ENCODE measurements at places on chromosomes 12 and 14.
A peak's percentile ranks its signal among the peaks of the same experiment; 100 is the strongest.

DNA sequence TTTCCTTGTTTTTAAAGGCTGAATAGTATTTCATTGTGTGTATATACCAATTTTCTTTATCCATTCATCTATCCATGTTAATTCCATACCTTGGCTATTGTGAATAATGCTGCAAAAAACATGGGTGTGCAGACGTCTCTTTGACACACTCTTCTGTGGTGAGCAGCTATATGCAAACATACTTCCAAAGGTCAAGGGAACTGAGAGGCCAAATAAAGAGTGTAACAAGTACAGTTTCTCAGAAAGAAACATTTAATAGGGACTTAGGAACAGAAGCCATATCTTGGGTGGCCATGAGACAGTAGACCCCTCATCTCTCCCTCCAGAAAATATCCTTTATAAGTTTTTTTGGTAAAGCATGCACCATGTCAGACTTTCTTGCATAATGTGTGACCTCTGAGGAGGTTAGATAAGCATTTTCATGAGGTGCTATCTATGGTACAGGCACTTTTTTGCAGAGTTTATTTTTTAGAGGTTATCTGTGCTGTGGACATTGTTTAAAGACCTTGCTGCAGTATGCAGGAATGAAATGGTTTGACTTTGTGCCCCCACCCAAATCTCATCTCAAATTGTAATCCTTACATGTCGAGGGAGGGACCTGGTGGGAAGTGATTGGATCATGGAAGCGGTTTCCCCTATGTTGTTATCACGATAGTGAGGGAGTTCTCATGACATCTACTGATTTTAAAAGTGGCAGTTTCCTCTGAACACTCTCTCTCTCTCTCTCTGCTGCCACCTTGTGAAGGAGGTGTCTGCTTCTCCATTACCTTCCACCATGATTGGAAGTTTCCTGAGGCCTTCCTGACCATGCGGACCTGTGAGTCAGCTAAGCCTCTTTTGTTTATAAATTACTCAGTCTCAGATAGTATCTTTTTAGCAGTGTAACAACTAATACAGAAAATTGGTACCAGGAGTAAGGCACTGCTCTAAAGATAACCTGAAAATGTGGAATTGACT, 1202.3 kb downstream of the GALC start:
- DNase-seq, result no peak

- DNase-seq, result peak; percentile 72
Observed at GRCh38 chr12:108730365-108731104, 783 bp downstream of the CORO1C start.

DNA sequence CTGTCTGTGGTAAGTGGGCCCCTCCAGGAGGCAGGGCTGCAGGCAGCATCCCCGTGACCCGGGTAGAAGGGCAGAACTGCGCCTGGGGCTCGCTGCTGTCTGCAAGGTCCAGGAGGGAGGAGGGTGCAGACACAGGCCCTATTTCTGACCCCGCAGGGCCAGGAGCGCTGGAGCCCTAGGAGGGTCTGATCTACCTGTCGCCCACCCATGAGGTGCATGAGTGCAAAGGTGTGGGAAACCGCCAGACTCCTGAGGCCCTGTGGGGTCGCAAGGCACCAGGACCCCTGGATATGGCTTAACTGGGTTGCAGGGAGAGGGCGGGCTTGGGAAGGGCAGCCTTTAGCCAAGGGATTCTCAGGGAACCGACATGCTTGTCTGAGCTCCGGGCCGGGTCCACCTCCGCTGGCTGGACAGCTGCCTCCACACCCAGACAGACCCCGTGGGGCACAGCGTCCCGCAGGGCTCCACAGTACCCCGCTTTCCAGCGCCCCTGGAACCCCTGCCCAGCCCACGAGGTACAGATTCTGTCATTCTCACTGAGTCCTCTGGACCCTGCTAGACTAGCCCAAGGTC, 72.9 kb upstream of the TSPAN11 start:
- no peak for DNase-seq

GRCh38 chr14:104885031-104885972, 20.2 kb downstream of the CEP170B start:
- DNase-seq, result no peak

DNA sequence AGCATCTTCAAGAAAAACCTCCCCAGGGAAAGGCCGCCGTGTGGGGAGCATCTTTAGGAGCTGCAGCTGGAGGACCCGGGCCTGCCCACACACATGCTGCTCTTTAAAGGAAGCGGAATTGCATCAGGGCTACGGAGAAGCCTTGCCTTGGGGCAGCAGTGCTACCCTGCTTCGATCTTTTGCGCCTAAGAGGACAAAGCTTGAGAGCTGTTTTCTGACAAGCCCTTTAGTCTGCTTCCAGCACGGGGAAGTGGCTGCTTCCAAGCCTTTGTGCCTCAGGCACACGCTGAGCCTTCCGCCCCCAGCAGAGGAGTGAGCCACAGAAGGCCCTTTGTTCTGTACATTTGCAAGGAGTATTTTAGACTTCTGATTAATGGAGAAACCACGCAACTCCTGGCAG, 31.5 kb downstream of the COA8 start:
- peak; percentile 16 for DNase-seq

DNA sequence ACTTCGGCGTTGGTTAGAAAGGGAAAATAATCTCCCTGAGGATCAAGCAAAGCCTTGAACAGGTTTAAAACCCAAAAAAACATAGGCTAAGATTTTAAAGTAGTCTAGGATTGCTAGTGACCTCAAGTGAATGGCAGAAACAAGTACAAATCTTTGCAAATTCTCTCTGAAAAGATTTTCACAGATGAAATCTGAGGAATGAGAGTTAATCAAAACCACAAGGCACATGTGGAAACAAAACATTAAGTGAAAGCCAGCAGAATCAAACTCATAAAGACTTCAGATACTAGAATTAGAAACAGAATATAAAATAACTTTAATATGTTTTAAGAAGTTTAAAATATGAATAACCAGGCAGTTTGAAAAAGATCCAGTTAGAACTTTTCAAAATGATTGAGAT, 52.2 kb upstream of the CFL2 start:
- no peak for DNase-seq
